ENCODE measurements at places on chromosomes 16 and 17.

DNA sequence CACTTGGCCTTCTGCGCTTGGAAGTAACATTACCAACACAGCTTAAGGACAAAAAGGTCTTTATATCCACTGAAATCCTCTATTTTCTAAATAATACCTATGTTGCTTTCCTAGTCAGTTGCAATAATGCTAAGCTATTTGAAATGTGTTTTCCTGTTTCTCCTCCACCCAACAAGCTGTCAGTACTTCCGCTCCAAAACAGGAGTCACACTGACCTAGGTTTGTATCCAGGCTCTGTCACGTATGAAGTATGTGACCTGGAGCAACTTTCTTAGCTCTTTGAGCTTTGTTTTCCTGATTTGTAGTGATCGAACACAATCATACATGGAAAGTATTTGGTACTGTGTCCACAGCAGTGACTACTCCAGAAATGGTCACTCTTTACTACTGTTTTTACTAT lies 24.3 kb upstream of the MYLK3 start:
- no peak for DNase-seq

GRCh38 chr16:75345711-75346110 lies 87.6 kb downstream of the CFDP1 start:
- no peak for DNase-seq

DNA sequence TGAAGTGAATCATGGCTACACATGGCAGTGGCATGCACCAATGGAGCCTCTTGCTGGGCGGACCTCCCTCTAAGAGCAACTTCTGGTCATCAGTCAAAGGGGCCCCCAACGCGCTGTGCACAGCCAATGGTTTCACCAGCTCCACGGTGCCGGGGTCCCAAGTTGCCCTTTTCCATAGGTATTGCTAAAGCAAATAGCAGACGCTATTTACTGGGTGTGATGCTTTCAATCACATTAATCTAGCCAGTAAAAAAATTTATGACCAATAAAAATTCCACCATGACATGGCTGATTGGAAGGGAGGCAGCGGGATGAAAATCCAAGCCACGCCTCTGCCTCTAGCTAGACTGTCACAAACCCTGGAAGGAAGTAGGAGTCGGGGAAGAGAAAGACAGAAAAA lies 680.3 kb upstream of the SOX9 start:
- DNase-seq = no peak

GRCh38 chr17:4560421-4560820 lies at the start of gene GGT6:
Gene GGT6, minus strand, starts transcription at chr17:4560577. Its CDS starts 56 bp downstream, at chr17:4560521.
- DNase-seq = no peak

DNA sequence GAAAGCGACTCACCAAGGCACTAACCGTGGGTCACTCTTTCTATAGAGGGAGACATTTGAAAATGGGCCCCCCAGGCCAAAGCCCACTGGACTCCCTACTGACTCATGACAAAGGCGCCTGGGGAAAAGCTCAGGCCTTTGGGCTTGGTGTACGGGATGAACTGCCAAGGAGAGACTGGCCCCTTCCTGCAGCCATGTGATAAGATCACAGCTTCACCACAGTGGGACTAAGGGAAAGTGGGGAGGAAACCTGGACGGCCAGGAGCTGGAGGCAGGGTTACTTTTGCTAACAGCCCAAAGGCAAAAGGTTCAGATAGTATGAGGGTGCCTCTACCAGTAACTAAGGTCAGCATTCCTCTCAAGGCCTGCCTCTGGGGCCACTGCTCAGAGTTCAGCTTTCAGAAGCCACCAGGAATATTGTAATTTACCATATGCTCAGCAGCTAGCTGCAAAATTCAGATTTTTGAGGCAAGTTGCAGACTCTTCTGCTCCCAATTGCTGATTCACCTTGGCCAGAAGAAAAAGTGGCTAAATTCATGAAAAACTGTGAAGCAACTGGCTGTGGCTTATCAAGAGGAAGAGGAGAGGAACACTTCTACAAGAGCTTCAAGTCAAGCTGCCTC lies 37.1 kb upstream of the SLC25A19 start:
- no peak for DNase-seq

DNA sequence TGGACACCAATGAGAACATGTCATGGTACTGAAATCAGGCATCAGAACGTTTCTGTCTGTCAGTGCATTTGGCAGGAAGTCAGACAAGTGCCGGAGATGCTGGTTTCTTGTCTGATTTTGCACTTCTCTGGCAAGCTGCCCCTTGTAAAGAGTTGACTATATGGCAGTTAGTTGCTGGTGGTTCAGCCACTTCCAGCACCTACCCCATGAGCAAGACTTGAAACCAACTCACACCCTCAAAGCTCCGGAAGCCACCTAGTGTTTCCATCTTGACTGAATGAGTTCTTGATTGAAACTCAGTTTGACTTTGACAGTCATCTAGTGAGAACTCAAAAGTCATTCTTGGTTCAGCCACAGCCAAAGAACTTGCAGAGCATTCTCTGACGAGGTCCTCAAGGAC lies 225.1 kb downstream of the SPECC1 start:
- no peak for DNase-seq

DNA sequence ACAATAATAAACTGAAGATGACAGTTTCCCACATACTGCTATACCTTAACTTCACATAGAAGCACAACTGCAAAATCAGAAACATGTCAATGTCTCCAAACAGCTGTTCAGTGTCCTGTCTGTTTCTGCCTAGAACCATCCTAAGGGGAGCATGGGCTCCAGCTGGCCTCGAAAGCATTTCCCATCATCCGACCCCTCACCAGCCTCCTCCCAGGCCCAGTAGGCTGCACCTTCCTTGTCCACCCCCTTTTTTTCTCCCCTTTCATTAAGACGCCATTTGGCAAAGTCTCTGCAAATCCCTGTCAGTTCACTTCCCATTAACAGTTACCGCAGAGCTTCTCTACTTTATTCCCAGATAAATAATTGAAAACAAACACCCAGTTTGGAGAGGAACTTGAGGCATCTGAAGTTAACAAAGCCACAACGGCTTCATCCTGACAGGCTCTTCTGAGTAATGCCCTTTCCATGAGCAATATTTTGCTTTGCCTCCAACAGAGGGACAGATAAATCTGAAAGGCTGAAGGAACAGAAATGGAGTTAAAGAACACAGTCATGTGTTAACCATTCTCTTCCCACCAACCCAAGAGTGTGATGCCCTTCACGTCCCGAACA lies 65.3 kb downstream of the SLC39A11 start:
- DNase-seq = no peak

GRCh38 chr16:2689968-2690801 lies 7.9 kb downstream of the KCTD5 start:
- no peak for DNase-seq

GRCh38 chr17:61314368-61315078 lies 85.1 kb upstream of the TBX2 start:
- no peak for DNase-seq

DNA sequence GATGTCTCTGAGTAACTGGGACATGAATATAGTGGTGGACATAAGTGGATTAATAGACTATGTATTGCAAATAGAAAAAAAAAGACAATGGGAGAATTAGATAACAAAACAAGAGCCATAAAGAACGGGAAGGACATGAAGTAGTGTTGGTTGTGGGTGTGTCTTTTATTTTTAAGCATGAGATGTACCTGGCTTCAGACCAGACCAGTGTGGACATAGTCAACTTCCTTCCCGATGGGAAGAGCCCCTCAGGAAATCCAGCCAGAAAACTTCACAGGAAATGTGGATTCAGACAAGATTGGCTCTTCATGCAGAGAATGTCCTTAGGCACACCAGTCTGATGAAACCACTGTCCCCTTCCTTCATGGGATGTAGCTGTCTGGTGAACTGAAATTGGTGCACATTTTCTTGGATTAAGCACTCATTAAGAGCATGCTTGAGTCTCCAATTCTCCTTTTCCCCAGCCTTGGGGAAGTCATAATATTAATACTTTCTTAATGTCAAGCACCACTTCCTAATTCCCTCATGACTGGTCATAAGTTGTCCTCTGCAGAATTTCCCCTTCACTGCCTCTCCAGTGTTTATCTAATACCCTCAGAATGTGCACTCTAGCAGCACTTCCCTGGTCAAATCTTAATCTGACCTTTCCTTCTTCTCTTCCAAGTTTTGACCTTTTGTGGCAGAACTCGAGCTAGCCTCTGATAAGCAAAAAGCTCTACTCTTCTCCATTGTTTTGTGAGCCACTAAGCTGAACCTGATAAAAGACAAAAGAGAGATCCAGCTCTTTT lies 350.6 kb upstream of the MAF start:
- no peak for DNase-seq

DNA sequence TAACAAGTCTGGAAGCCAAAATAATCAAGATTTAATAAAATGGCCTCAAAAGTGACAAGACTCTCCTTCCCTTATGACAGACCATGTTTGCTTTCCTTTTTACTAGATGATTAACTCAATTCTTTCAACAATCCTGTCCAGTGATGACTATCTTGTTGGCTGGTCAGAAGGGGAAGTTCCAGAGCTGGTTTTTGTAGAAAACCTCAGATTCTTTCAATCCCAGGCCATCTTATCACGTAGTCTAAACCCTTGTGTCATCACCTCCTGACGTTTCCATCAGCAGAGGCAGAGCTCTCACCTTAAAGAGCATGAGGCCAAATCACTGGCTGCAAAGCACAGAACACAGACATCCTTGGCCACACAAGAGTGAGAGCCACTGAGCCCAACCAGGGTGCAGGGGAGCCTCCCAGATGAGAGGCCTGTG lies 125.3 kb downstream of the ANKRD11 start:
- no peak for DNase-seq
